Esophagus squamous epithelium (tissue), 5 donors: ENCODE measurements at places on chromosomes 1 and 21.

DNA sequence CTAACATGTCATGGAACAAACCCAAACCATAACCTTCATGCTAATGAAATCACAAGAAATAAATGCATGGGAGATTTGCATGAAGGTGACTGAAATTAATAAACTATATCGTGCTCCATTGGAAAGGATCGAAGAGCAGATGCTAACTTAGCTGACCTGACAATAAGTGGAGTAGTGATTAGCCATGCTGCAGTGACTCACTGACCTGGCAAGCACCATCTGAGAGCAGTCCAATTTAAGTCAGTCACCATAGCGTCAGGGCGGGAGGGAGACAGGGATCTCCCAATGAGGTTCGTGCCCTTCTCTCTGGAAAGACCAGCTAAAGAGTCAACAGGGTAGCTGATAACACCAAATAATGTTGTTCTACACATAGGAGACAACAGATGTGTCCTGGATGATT lies 21.5 kb downstream of the OLIG2 start:
- no peak for DNase-seq

DNA sequence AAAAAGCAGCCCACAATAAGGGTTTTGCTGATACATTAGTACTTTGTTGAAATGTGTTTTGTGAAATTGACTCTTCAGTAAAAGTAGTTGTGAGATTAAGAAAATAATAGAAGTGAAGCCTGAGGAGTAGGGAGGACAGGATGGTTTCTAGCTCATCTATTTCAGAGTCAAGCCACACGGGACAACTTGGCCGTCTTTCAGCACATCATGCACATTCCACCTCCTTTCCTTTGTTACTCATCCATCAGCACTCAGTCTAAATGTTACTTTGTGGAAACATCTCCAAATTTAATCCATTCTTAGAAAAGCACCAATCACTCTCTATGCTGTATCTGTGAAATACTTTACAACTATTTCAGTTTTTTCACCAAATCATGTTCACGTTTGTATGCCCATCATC lies 223.3 kb downstream of the FGGY start:
- no peak for DNase-seq

GRCh38 chr1:223748405-223748772 lies 36.0 kb downstream of the CAPN2 start:
- DNase-seq: no peak

DNA sequence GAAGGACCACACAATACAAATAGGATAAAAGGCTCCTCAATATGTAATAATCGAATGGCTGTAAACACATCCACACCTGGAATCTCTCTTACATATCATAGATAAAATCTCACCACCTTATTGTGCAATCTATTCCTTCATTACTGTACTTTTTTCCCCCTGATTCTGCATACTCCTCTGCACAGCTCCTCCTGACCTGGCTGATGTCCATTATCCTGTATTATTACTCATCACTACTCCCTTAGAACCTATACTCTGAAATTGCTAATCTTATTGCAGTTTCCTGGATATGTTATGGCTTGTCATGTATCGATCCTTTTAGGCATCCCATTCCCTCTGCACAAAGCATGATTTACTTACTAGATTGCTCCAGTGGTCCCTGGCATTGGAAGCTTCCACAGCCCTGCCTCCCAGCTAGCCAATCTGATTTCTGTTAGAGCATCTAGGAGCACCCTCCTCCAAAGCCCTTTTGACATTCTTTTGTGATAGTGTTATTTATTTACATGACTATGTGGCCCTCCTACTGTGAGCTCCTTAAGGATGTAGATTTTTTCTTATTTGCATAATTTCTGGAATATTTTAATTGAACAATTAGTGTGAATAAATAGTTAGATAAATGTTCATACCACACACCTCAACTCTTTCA lies 24.2 kb upstream of the PHGDH start:
- DNase-seq: no peak

GRCh38 chr1:3799976-3800685 lies 3.8 kb upstream of the LRRC47 start:
- no peak for DNase-seq

DNA sequence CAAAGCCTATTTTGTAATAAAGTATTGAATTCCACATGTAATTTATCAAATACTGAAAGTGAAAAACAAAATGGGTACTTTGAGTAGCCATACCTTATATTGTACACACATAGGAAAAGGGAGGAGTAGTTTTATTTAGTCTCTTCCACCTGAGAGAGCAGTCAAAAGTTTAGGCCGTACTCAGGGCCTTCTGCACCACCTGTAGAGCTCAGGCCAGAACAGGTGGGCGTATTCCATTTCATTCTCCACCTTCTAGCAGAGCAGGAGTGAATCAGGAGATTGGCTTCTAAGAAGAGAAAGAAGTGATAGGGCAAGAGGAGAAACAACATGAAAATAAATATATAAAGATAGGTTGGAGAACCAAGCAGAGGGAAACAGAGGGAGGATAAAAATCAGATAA lies 44.0 kb downstream of the TRAF5 start:
- no peak for DNase-seq

DNA sequence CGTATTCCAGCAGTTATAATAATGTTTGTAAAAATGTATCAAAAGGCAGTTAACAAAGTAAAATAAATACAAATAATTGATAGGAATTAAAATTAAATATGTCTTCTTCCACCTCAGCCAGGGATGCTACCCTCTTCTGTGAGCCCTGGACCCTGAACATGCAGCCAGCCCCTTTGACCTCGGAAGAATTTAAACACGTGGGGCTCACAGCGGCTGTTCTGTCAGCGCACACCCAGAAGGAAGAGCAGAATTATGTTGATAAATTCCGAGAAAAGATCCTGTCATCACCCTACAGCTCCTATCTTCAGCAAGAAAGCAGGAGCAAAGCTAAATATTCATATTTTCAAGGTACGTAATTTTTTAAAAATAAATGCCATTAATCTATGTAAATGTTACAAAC lies 26.5 kb downstream of the UTS2 start:
- no peak for DNase-seq
